ENCODE measurements at places on chromosomes 3 and 15.

- DNase-seq, result no peak
These were observed 35.6 kb downstream of the KLHL6 start for GRCh38 chr3:183519891-183520290.

- DNase-seq, result no peak
These were observed 72.0 kb downstream of the PDZRN3 start for GRCh38 chr3:73552700-73553099.

DNA sequence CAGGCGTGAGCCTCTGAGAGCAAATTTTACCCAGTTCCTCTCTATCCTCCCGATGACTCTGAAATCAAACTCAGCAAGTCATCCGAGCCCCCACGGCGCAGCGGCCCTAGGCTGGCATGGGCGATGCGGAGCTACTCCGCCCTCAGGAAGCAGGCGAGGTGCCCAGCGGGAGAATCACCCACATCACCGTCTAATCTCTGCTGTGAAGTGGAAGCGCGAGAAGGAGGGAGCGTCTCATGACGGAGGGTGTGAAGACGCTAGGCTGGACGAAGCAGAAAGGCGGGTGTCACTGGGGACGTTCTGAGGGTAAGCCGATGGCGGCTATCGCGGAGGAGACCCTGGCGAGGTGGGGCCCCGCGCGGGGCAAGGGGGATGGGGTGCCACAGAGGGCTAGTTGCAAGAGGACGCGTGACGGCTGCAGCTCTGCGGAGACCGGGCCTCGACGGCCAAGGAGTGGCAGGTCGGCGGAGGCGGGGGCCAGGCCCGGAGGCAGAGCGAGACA is 9.1 kb upstream of the GNAI2 start:
- no peak for DNase-seq

DNA sequence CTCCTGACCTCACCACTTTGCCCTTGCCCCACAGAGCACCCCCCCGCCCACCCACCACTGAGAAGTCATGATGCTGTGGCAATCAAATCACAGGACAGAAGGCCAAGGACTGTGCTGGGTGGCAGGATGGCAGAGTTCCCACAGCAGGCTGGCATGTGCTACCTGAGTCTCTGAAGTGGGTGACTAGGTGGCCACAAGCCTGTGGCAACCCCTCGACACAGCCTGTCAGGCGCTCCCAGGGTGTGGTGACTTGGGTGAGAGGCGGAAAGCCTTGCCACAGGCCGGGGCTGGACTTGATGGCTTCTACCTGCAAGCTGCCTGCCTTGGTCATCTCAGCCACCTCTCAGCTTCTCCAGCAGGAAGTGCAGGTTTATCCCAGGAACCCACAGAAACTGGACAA is 15.6 kb upstream of the DUSP7 start:
- peak; percentile 43 for DNase-seq

DNA sequence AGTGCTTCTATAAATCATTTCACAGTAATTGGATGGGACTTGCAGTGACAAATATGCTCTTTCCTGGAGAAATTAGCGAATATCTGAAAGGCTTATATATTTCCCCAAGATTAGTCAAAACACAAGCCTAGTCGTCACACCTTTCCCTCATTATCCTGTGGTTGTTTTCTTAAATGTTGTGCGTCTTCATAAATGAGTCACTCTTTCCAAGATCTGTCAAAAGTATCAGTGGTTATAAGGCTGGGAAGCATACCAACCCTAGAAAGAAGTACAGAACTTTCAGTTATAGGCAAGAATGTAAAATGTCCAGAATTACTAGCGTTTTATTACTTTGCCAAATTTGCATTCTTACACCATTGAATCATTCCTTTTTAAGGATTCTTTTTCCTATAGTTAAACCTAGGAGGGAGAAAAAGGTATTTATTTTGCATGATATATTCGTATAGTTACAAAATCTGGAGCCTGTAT is 33.6 kb downstream of the TMEM212 start:
- DNase-seq, result no peak

GRCh38 chr3:13427662-13428603 is 7.8 kb upstream of the NUP210 start:
- DNase-seq, result no peak
